Left lung (tissue), 14 donors: ENCODE measurements at places on chromosomes 13 and 19.

GRCh38 chr19:47560999-47561398, 11.9 kb downstream of the ZNF541 start:
- DNase-seq, result no peak

DNA sequence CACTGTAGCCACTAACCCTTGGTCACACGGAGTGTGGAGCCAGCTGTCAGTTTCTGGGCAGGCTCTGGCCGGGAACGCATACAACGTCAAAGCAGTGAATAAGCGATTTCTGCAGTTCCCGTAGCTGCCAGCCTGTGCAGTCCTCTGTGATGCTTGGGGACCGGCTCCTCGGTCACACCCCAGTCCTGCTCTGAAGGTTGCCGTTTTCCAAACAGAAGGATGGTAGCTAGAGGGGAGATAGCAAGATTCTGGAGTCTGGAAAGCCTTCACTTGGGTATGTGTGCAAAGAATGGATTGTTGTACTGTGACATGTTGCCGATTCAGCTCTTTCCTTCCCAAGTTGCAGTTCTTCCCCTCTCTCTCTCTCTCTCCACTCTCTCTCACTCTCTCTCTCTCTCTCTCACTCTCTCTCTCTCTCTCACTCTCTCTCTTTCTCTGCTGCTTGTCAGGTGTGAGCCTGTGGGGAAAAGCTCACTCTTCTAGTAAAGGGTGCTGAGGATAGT, 38.7 kb upstream of the C1QTNF9 start:
- peak; percentile 87 for DNase-seq

DNA sequence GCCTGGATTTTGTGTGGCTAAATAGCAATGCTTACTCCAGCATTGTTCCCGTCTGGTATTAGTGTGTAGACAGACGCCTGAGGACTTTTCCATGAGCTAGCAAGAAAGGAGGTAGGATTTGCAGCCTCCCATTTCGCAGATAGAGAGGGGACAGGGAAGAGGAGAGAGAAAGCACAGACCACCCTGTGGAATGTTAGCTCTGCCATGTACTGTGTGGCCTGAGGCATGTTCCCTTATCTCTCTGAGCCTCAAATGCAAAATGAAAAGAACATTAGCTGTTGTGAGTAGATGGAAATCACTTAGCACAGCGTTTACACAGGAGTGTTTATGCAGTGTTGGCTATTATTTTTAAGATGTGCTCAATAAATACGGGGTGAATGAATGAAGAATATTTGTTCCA, 45.5 kb downstream of the OLFM4 start:
- no peak for DNase-seq

DNA sequence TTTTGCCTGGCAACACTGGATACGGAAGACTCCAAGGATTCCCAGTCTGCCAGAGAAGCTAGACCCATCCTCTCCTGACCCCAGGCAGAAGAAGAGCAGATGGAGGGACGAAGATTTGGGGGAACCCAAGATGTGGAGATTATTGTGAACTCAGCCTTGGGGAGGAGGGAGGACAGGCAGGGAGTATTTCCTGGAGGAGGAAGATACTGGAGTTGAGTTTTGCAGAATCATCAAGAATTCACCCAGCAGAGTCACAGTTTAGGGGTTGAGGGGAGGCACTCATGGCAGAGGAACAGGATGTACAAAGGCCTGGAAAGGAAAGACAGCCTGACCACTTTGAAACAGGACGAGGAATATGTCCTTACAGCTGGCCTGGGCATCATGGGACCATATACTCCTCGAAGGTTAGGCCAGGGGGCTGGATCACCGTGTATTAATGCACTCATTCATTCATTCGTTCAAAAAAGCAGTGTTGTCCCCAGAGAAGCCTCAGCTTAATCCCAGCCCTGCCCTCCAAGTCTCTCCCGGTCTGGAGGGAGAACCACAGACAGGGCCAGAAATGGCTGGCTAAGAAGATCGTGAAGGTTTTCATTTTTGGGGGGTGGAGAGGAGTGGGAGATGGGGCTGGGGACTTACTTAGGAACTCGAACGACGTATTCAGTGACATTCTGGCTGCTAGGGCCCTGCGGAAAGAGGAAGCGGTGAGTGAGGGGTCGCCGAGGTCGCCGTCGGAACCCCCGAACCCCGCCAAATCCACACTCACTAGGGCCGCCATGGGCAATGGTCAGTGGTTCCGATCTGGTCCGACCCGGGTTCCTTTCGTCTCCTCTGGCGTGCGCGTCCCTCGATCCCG, 517 bp downstream of the GTF2F1 start:
- DNase-seq, result no peak

- DNase-seq, result no peak
Measured at GRCh38 chr13:32340914-32341313, 25.6 kb downstream of the BRCA2 start.

GRCh38 chr13:47233734-47234133, 336.9 kb upstream of the HTR2A start:
- DNase-seq, result no peak

- DNase-seq, result no peak
Measured at GRCh38 chr13:31629085-31629780, 110.1 kb upstream of the RXFP2 start.

DNA sequence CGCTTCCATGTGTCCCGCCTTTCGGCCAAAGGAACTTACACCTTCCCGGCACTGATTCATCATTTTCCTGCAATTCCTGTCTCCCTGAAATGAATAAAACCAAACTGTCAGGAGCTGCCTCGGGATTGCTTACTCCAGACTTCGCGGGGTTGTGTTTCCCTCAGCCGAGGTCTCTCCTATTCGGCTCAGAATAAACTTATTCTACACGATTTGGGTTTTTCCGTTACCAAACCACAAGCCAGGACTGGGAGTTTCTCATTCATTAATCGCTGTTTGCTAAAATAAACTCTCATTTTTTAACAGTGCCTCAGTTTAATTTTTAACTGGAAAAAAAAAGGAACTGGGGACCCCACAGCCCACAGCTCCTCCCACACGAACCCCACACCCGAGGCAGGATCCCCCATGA, 667 bp downstream of the ZNF878 start:
- no peak for DNase-seq

GRCh38 chr13:24858953-24859352, 95.0 kb downstream of the RNF17 start:
- no peak for DNase-seq

- no peak for DNase-seq
Measured at GRCh38 chr13:69050696-69051095, 1056.9 kb upstream of the ATXN8OS start.

DNA sequence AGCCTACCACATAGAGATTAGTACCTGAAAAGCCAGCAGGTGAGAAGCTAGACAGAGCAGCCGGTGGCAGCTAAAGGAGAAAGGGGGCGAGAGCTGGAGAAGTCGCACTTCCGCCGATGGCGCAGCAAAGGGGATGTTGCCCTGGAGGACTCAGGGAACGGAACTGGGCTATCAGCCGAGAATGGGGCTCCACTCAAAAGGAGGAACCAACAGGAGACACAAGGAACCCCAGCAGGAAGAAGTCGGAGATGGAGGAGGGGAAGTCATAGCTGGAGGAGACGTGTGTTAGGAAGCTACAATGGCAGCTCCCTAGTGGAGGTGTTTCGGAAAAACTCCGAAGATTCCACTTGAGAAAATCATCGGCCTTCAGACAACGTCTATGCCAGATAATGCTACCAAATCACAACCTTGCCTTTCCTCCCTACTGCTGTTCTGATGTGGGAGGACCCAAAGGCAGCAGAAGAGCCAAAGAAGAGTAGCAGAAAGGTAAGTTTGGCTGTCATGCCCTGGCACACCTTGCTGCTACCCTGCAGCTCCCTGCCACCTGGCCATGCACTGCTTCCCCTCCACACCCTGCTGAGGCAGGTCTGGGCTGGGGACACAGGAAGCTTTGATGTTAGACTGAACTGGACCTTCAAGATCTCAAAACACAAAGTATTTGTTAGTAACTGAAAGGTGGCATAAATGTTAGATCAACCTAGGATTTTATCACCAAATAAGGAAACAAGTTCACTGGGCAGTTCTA, 127.9 kb downstream of the DLEU7 start:
- DNase-seq, result no peak

GRCh38 chr13:97583907-97584497, 150.0 kb downstream of the RAP2A start:
- no peak for DNase-seq

- DNase-seq, result no peak
Measured at GRCh38 chr13:29270271-29270985, 325.1 kb downstream of the SLC7A1 start.

GRCh38 chr19:35161434-35161743, 6.9 kb downstream of the FXYD5 start:
- no peak for DNase-seq

DNA sequence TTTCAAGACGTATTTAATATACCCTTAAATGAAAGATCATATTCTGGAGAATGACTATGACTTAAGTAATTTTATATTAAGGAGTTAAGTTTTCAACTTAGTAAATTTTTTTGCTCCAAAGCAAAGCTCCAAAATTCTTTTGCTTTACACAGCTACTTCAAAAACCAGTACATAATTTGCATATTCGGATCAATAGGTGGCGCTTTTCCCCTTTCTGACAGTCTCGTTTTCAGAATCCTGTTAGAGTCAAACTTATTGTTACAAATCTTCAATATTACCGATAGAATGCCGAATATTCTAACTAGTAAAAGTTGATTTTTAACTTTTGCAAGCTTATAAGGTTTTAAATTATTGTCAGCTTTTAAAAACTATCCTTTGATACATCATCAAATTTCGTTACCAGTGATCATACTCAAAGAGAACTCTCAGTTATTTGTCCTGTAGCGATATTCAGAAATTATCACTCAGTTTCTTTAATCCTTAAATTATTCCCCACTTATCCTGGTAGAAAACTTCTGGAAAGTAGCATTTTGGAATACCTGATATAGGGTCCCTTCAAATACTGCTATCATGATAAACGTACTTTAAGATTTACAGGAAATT, 852.7 kb upstream of the KLHL1 start:
- DNase-seq, result no peak

DNA sequence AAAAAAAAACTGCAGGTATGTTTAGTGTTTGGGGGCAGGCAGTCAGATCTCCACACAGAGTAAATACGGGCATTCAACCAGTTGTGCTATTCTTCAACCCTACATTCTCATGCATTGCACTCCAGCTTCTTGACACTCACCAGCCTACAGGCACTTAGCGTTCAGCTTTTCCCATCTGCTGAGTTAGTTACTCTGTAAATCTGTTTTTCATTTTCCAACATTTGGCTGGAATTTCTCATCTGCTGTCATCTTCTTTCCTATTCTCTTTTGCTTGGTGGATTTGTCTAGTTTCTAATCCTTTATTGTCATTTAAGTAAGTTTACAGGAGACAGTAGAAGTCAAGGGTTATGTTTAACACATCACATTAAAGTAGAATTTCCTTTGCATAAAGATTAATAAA, 1318.9 kb downstream of the OLFM4 start:
- no peak for DNase-seq
